ENCODE measurements at places on chromosomes 4 and X. TPM values are rescaled to one million over a fixed set of nuclear protein-coding genes. Genes with fewer than 3 reads are reported as not detected.

Gene FAM47A
- not detected for total RNA-seq

Gene GRIA3
- total RNA-seq: 3.7 TPM

Gene TMEM156
- total RNA-seq: not detected

Gene SPANXN4
- not detected for total RNA-seq

Gene KIAA1210
- not detected for total RNA-seq

GRCh38 chr4:158236304-158237030 lies 26.2 kb downstream of the TMEM144 start:
- no peaks in the 10 kb centered on the region for H3K27me3 ChIP-seq
- peak overlapping the region; percentile 21 for H3K27ac ChIP-seq
- H3K4me3 ChIP-seq: no peak overlapping the region

DNA sequence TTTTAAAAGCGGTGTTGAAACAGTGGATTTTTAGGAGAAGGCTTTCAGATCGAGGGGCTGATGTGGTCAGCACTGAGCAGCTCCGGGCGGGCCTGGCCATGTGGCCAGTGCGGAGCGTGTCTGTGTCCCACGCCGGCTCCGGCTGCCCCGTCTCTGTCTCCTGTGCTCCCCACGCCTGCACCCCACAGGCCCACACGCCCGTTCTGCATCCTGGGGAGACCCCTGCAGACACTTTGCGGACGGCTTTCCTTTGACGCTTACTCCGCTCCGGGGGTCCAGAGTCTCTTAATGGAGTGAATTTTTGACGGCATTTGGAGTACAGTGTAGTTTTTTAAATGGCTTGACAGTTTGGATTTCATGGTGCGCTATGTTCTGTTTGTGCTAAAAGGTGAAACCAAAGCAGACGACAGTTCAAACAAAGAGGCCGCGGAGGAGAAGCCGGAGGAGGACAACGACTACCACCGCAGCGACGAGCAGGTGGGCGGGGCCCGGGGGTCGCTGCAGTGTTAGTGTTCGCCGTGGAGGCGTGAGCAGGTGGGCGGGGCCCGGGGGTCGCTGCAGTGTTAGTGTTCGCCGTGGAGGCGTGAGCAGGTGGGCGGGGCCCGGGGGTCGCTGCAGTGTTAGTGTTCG lies 38.7 kb downstream of the PCGF3 start:
- DNase-seq: no peak
- H3K36me3 ChIP-seq: peaks cover 41% of the 10 kb centered on the region
- H3K27me3 ChIP-seq: no peaks in the 10 kb centered on the region

DNA sequence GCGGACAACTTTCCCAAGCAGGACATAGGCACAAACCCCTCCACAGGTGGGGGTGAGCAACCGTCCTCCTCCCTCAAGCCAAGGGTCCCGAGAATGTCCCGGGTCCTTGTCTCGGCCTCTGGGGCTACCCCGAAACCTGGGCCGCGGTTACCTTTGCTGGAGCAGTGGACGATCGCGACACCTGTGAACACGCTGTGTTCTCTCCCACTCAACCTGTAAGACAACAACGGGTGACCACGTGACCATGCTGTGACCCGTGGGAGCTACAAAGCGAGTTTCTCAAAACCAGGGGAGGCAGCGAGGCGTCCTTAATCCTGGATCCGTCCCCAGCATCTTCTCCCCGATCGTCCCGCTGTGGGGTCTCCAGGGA lies 17.9 kb downstream of the ASMTL start:
- peaks cover 61% of the 10 kb centered on the region for H3K36me3 ChIP-seq
- no peaks in the 10 kb centered on the region for H3K4me1 ChIP-seq
- H3K4me3 ChIP-seq: no peak overlapping the region
- H3K27me3 ChIP-seq: no peaks in the 10 kb centered on the region

DNA sequence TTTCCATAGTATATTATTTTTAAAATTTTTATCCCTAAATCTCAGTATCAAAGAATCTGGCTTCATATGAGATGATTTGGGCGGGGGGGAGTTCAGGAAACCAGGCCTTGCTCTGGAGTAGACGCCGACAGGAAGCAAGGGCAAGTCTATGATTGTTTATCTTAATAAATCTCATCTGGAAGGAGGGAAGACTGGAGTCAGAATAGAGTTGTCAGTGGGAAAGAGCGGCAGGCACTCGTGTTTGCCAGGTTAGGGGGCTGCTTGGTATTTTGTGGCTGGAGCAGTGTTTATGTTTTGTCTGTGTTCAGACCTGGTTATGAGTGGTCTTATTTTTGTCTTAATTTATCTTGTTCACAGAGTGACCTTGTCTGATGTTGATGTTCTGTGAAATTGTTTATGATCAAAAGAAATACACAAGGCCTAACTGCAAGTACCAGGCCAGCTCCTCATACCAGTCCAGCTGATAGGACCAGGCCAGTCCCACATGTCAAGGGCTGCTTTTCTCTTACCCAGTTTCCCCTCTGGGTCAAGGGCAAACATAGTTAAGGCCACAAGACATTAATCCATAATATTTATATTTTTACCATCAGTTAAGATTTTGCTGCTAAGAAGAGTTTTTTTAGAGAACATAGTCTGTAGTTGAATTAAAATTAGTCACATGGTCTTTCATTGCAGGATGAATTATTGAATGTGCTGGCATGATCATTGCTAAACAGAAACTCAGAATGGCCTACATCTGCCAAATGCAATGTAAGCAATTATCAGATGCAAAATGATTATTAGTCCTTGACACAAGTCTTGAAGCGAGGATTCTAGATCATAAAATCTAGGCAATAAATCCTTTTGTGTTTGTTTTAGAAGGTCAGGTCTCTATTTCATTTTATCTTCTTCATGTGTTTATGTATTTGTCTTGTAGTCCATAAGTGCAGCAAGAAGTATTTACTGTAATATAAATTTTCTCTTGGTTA lies 176.5 kb downstream of the GASK1B start:
- H3K36me3 ChIP-seq: no peaks in the 10 kb centered on the region
- no peak overlapping the region for H3K4me3 ChIP-seq
- DNase-seq: no peak
- H3K27ac ChIP-seq: peak overlapping the region; percentile 33

DNA sequence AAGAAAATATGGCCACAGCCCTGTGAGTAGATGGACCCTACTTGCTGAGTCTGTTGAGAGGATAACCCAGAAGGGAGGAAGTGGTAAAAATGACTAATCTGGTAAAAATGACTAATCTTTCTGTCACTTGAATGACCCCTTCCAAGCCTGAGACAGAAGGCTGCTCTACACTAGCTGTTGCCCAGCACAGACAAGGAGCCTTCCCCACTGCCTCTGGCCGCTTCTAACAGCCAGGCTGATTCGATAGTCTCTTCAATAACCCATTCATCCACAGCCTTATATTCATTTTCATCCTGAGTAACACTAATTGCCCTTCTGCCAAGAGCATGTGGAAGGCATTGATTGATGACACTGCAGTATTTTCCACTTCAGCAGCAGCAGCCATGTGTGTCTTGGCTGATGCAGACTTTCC lies 18.4 kb downstream of the MAGEB17 start:
- no peaks in the 10 kb centered on the region for H3K36me3 ChIP-seq
- no peaks in the 10 kb centered on the region for H3K27me3 ChIP-seq
- no peaks in the 10 kb centered on the region for H3K4me1 ChIP-seq
- no peak overlapping the region for H3K27ac ChIP-seq
- DNase-seq: no peak

DNA sequence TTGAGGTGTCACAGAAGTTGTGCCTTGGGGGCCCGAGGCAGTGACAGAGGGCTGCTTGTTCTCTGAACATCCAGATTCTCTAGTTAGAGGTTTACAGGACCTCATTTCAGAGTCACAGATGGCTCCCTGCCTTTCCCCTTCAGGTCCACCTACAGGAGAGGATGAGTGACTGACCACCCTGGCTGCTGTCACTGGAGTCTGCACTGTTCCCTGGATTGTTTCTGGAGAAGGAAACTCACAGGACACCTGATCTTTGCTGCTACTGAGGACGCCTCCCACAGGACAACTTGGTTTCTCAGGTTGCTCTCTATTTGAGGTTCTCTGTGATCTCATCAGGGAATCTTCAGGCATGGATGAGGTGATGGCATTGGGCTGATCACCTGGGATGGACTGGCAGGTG lies 58.3 kb downstream of the GPRIN3 start:
- no peak overlapping the region for H3K27ac ChIP-seq
- H3K36me3 ChIP-seq: peaks cover 6% of the 10 kb centered on the region
- DNase-seq: no peak
- H3K4me3 ChIP-seq: no peak overlapping the region

DNA sequence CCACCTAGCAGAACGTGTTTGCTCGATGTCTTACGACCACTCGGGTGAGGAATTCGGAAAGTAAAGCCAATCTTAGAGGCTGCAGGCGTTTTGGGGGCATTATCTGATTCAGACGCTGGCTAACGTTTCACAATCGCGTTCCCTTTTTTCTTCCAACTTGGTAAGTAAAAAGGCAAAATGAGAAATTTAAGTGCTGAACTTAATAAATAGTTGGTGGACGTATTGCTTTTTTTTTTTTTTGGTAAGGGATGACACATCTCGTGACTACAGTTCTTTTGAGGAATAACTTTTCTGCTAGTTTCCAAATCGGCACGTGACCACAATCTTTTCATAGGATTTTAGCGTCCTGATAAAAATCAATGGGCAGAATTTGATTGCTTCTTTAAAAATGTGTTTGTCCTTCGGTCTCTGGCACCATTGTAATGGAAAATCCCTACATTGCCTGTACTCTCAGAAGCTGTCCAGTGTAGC lies 848 bp downstream of the RAB9A start:
- peak overlapping the region; percentile 95 for H3K27ac ChIP-seq
- peaks cover 49% of the 10 kb centered on the region for H3K4me1 ChIP-seq
- no peaks in the 10 kb centered on the region for H3K36me3 ChIP-seq
- H3K4me3 ChIP-seq: peak overlapping the region; percentile 79
- no peak for DNase-seq

DNA sequence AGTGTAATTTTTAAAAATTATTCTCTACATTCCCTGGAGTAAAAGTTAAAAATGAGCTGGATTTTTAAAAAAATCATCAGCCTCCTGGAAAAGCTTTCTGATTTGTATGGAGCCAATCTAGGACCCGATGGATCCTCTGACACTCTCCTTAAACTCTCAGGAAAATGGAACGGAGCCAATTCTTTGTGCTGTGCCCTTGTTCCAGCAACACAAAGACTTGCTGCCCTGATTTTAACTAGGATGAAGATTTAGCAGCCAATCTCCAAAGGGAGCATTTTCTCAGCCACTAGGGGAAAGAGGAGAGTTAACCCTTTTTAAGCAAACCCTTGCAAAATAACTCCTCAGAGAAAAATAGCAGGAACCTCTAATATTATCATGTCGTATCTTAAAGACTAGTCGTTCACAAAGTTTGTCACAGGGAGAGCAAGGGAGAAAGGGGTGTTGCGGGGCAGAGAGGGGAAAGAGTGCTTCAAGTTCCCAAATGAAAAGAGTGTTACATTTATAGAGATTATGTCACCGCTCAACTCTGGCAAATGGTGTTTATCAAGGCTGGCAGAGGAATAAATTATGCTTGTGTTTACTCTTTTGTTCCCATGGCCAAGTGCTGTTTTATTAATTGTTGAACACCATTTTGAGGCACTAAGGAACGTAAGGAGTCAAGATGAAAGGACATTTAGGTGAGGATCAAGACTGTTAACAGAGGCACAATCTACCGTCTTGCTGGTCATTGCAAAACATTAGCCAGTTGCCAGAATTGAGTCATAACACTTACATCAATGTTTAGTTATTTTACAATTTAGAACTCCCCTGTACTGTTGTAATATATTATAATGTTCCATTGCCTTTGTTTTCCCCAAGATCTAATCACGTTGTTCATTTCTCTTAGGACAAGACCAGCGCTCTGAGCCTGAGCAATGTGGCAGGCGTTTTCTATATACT lies 250.7 kb downstream of the THOC2 start:
- DNase-seq: no peak
- H3K4me1 ChIP-seq: peaks cover 5% of the 10 kb centered on the region
- H3K36me3 ChIP-seq: no peaks in the 10 kb centered on the region
- no peaks in the 10 kb centered on the region for H3K27me3 ChIP-seq
- peak overlapping the region; percentile 19 for H3K4me3 ChIP-seq

DNA sequence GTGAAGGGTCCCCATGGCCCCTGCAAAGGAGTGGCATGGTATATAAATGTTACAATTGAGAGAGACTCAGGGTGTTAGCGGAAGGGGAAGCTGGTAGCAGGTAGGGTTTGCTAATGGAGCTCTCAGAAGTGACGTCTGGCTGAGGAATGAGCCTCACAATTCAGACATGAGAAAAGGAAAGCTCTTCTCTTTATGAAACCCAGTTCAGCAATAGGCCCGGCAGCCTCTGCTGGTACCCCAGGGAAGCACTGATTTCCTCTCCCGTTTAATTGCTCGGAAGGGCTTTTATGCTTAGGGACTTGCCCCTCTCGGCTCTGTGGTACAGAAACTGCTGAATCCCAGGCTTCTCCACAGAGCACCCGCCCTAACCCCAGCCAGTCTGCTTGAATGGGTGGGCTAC lies 19.4 kb upstream of the AFAP1 start:
- no peak for DNase-seq
- H3K27me3 ChIP-seq: no peaks in the 10 kb centered on the region
- H3K4me3 ChIP-seq: no peak overlapping the region

DNA sequence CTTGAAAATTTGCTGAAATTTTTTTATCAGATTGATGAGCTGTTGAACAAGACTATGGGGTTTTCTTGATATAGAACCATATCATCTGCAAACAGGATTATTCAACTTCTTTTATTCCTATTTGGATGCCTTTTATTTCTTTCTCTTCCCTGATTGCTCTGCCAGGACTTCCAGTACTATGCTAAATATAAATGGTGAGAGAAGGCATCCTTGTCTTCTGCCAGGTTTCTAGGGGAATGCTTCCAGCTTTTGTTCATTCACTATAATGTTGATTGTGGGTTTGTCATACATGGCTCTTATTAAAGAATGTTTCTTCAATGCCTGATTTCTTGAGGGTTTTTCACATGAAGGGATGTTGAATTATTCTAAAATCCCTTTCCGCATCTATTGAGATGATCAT lies 1139.5 kb downstream of the FAM133A start:
- H3K27ac ChIP-seq: peak overlapping the region; percentile 46
- H3K36me3 ChIP-seq: no peaks in the 10 kb centered on the region
- H3K27me3 ChIP-seq: no peaks in the 10 kb centered on the region

- no peaks in the 10 kb centered on the region for H3K27me3 ChIP-seq
- H3K27ac ChIP-seq: no peak overlapping the region
- no peak overlapping the region for H3K4me3 ChIP-seq
Observed at GRCh38 chr4:172543249-172543648, 625.4 kb upstream of the GALNT7 start.

DNA sequence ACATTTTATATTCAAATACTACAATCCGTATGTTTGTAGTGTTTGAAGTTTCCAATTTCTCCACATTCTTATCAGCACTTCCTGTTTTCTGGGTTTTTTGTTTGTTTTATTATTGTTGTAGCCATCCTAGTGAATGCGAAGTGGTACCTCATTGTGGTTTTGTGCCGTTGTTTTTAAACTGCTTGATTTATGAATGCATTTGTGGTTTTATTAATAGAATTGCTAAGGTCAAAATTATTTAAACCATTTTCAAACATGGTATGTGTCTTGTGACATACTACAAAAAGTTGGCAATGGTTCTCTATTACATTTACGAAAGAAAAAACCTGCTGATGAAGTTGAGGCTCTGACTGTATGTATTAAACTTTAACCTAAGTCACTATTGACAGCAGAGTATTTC lies 780.0 kb upstream of the MAGEB2 start:
- DNase-seq: no peak
- H3K27ac ChIP-seq: no peak overlapping the region
- H3K27me3 ChIP-seq: no peaks in the 10 kb centered on the region
- H3K4me1 ChIP-seq: no peaks in the 10 kb centered on the region
- H3K4me3 ChIP-seq: no peak overlapping the region
